T-helper 1 cell (primary cell): ENCODE measurements at places on chromosomes 4 and X.
A peak's percentile ranks its signal among the peaks of the same experiment; 100 is the strongest.

DNA sequence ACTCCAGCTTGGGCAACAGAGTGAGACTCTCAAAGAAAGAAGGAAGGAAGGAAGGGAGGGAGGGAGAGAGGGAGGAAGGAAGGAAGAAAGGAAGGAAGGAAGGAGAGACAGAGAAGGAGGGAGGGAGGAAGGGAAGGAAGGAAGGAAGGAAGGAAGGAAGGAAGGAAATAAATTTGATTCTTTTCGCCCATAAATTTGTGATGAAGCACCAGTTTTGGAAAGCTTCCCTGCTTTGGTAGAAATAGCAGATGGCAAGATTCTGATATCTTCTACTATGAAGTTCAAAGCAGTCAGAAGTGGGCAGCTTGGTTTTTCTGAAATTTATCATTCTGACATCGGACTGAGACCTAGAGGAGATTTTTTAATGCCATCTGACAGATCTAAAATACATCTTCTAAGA lies 11.7 kb upstream of the GYG2 start:
- DNase-seq: no peak

GRCh38 chr4:85869181-85869580 lies 394.2 kb downstream of the ARHGAP24 start:
- DNase-seq: no peak

DNA sequence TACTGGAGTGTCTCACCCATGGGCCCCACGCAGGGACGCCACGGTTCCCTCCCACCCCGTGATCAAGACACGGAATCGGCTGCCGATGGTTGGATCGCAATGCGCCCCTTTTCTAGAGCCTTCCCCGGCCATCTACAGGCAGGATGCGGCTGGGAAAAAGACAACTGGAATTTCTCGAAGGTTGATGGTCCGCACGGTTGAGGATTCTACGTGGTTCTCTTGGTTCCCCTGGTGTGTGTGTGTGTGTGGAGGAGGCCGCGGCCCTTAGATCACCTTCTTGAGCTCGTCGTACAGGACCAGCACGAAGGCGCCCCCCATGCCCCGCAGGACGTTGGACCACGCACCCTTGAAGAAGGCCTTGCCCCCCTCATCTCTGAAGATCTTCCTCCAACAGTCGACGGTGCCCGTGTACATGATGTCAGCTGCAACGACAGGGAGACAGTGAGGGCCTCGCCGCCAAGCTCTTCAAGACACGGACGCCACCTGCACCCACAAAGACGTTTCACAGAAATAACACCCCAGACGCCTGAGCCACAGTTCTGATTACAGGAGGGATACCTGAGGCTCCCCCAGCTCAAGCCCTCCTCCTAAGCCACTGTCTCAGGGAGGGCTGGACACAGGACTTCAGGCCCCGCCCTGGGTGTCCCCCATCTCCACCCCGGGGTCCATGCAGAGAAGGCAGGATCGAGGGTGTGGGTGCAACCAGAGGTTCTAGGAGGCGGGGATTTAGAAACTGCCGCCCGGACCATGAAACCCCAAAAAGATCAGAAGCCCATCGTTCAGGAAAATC lies 5.4 kb downstream of the SLC25A6 start:
- no peak for DNase-seq

DNA sequence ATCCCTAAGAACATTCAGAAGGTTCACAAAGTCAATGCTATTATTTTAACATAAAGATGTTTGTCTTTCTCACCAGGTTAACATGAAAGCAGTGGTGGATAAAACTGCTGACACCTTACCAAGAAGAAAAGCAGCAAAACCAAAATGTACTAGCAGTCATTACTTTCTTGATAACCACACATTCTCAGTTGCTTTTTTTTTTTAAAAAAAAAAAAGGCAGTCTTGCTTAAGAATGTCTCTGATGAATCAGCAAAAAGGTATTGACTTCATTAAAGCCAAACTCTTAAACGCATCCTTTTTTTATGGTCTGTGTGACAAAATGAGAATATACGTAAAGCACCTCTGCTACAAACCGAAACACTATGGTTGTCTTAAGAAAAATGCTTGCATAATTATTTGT lies 31.9 kb downstream of the CDKL2 start:
- DNase-seq: no peak

GRCh38 chr4:127975121-127975770 lies 10.0 kb downstream of the ABHD18 start:
- DNase-seq: no peak

- peak; percentile 84 for DNase-seq
Measured at GRCh38 chr4:103099691-103100392, at the start of gene BDH2. Gene BDH2, minus strand, starts transcription at chr4:103099834. Its CDS starts 3,580 bp downstream, at chr4:103096254.

- no peak for DNase-seq
Measured at GRCh38 chrX:145923376-145923775, 105.7 kb downstream of the SLITRK2 start.

GRCh38 chr4:17817027-17817426 lies 6.2 kb downstream of the NCAPG start:
- DNase-seq: peak; percentile 42

DNA sequence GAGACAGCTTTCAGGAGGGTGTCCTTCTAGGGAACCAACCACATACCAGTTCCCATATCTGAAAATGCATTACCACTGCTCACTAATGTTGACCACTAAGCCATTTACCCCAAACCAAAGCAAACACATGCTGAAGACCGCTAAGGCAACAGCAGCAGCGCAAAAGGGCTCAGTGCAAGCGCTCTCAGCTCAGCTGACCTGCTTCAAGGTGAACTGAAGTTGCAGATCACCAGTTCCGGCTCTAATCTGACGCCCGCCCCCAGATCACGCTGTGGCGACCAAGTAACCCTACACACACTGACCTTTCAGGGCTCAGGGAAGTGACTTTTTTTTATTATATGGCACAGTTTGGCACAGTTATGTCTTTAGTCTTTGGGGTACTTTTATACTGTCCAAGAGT lies 5.8 kb downstream of the MECP2 start:
- DNase-seq: no peak

- DNase-seq: no peak
Measured at GRCh38 chr4:8410066-8410625, 30.4 kb downstream of the ACOX3 start.

DNA sequence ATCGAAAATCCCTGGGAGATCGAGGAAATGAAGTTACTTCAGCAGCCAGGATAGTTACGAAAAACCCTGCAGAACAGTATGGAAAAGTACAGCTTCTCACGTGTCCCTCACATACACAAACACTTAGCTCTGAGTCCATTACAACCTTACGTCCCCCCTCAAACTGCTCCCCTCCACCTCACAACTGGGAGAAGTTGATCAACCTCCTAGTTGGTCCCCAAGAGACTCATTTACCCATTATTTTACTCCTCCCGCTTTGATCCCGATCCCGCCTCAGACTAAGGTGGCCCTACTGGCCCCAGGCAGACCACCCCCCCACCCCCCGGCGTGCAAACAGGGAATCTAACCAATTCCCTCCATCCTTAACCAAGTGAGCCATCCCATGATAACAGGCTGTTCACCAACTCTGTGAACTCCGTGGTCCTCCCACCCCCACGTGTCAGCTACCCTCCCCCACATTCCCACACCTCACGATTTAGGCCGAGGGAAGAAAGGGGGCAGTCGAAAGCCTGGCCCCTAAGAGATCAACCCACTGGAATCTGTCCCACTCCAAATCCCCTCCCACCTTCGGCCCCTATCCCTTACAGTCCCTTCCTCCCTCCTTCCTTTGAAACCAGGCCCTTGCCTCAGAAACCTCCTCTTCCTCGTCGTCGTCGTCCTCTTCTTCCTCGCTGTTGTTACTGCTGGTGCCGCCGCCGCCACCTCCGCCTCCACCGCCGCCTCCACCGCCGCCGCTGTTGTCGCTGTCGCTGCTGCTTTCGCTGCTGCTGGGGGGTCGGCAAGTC lies 755 bp downstream of the ANKRD17 start:
- DNase-seq: no peak

GRCh38 chrX:18955676-18956075 lies 28.2 kb downstream of the PHKA2 start:
- no peak for DNase-seq

- DNase-seq: peak; percentile 19
Measured at GRCh38 chrX:151151665-151152267, 24.6 kb upstream of the GPR50 start.

GRCh38 chr4:94924566-94924965 lies 166.8 kb downstream of the BMPR1B start:
- DNase-seq: no peak

GRCh38 chr4:98601708-98602107 lies 56.7 kb downstream of the TSPAN5 start:
- no peak for DNase-seq

DNA sequence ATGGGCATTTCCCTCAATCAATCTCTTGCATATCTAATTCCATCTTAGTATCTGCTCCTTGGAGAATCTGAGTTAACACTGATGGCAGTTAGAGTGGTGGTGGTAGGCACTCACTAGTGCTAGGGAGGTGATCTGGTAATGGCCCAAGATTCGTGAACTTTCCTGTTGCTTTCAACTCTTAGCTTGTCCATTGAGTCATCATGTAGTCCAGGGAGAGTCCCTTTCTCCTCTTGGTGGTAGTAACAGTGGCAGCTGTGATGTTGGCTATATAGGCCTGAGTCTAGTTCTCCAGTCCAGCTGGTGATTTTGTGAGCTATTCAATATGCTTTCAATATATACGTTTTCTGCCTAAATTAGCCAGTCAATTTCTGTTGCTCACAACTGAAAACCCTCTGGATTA lies 7.0 kb upstream of the XKRX start:
- DNase-seq: no peak

GRCh38 chrX:123223859-123224258 lies 39.8 kb downstream of the GRIA3 start:
- no peak for DNase-seq

DNA sequence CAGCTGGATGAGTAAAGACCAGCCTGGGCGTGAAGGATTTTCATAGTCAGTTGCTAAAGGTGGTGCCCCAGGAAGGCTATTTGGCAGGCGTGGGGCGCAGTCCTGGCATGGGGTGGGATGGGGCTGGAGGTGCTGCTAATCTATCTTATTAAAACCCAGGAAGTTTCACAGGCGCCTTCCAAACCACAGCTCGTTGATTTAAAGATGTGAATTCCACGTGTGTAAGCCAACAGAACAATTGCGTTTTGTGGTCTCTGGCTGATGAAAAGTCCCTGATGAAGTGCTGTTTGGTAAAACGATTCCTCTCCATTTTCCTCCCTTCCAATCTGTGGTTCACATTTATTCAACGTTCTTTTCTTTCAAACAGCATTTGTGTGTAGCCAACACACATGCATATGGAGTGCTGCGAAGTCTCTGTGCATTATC lies 105.0 kb downstream of the TBL1X start:
- no peak for DNase-seq

- no peak for DNase-seq
Measured at GRCh38 chr4:5845035-5845905, 47.6 kb downstream of the CRMP1 start.

- no peak for DNase-seq
Measured at GRCh38 chr4:16411501-16412085, 185.3 kb upstream of the TAPT1 start.

DNA sequence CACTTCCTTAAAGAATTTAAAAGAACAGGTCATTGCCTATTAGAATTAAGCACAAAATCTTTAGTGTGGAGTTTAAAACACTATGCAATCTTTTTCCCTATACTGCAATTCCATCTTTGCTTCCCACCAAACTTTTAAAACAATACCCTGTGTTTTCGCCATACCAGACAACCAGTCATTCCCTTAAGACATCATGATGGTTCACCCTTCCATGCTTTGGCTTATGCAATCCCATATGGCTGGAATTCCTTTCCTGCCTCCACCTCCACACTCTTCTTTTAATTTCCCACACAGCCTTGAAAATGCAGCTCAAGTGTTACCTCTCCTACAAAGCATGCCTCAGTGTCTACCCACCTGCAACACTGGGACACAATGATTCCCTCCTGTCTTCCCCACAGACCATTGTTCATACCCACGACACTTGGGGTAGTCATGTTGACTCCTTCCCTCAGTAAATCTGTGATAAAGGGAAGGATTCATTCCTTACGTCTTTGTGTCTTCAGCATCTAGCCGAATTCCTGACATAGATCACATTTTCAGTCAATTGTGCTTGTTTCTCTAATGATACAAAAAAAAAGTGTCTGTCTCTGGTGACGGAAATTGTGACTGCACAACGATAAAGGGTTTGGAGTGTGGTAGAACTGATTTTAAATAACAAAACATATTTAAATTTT lies 166.3 kb downstream of the FNIP2 start:
- DNase-seq: no peak

- DNase-seq: no peak
Measured at GRCh38 chr4:180636696-180637404, 1606.4 kb upstream of the TENM3 start.

DNA sequence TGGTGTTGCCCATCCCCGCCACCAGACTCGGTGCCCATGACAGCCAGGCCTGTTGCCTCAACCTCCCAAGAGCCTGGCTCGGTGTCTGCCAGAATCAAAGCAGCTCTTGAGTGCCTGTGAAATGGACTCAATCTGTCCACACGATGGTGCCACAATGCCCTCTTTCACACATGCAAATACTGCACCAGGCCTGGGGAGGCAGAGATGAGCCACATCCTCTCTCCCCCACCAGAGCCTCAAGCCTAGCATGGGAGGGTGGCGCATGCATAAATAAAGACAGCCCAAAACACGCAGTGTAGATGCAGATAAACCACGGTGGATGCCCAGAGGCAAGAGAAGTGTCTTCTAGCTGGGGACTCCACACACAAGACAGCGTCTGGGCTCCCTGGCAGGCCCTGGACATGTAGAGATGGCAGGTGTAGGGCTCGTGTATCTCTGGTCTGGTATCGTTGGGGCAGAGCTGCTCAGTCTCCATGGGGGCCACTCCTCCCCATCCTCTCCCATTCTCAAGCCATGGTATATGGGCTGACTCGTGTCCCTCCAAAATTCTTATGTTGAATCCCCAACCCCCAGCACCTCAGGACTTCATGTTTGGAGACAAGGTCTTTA lies 65.6 kb downstream of the JAKMIP1 start:
- peak; percentile 29 for DNase-seq

GRCh38 chrX:39969819-39970504 lies 127.8 kb downstream of the BCOR start:
- DNase-seq: no peak

DNA sequence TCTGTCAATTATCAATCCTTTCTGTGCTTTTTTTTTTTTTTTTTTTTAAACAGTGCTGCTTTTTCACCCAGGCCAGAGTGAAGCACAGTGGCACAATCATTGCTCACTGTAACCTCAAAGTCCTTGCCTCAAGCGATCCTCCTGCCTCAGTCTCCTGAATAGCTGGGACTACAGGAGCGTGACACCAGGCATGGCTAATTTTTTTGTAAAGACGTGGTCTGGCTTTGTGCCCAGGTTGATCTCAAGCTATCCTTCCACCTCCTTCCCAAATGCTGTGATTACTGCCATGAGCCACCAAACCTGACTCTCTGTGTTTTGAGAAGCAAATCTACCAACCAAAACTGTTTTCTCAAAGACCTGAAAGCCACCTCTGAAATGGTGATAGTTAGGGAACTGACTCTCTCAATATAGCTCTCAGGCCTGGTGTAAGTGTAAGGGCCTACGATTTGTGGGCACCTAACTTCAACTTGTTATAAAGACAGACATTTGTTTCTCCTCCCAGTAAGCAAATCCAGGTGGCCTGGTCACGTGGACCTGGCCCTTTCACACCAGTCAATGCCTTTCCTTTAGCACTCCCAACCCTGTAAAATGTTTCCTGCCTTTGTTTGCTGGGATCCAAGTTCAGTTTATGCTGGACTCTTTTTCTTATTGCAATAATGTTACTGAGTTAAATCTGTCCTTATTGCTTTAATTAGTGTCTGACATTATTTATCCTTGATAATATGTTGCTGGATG lies 2015.9 kb downstream of the PCDH7 start:
- DNase-seq: no peak
